ENCODE measurements at places on chromosomes 11 and 22.

DNA sequence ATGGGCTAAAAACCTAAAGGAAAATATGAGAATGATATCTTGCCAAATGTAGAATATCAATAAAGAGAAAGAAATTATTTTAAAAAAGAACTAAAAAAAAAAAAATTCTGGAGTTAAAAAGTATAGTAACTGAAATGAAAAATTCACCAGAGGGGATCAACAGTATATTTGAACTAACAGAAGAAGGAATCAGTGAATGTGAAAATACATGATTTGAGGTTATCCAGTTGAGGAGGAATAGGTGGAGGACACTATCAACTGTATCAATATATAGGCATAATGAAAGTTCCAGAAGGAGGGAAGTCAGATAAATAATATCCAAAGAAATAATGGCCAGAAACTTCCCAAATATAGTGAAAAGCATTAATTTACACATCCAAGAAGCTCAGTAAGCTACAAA lies 16.1 kb upstream of the HORMAD2 start:
- DNase-seq, result no peak
- no peaks in the 10 kb centered on the region for H3K27me3 ChIP-seq
- no peak overlapping the region for H3K27ac ChIP-seq

GRCh38 chr22:17194213-17194612 lies 25.0 kb downstream of the ADA2 start:
- H3K27me3 ChIP-seq, result no peaks in the 10 kb centered on the region
- no peak overlapping the region for H3K4me3 ChIP-seq
- no peak overlapping the region for H3K27ac ChIP-seq
- H3K36me3 ChIP-seq, result no peaks in the 10 kb centered on the region
- peak; percentile 20 for DNase-seq

DNA sequence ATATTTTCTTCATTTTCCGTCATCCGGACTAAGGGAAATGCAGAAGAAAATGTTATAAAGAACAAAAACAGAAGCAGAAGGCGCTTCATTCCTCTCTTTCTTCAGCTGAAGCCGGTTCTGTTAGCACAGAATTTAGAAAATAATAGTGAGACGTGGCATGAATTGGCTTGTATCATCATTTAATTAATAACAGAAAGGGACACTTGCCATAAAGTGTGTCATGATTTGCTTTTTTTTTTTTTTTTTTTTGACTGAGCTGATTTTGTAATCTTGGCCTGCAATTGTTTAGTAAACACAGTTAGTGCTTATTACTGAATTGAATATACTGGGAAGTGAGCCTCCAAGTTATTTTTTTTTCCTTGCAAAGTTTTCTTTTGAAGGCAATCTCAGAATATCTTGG lies at the start of gene MMP27:
Gene MMP27 (minus strand): TSS at position 144 of the 400 bp plus-strand sequence. CDS start 55 bp downstream, at position 89.
- no peaks in the 10 kb centered on the region for H3K36me3 ChIP-seq
- H3K27me3 ChIP-seq, result no peaks in the 10 kb centered on the region
- no peak for DNase-seq
- no peak within 1 kb of the TSS for H3K27ac ChIP-seq

DNA sequence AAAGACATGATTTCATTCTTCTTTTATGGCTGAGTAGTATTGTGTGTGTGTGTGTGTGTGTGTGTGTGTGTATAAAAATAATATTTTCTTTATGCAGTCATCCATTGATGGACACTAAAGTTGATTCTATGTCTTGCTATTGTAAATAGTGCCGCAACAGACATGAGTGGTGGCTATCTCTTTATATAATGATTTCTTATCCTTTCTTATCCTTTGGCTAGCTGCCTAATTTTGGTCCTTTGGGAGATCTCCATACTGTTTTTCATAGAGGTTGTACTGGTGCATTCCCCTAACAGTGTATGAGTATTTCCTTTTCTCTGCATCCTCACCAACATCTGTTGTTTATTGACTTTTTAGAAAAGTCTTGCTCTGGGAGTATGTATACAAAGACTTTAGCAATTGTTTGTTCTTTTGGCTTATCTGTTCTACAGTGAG lies 107.0 kb downstream of the STIM1 start:
- H3K4me1 ChIP-seq, result no peaks in the 10 kb centered on the region
- no peak overlapping the region for H3K4me3 ChIP-seq
- no peaks in the 10 kb centered on the region for H3K27me3 ChIP-seq
- H3K27ac ChIP-seq, result no peak overlapping the region
- DNase-seq, result no peak

DNA sequence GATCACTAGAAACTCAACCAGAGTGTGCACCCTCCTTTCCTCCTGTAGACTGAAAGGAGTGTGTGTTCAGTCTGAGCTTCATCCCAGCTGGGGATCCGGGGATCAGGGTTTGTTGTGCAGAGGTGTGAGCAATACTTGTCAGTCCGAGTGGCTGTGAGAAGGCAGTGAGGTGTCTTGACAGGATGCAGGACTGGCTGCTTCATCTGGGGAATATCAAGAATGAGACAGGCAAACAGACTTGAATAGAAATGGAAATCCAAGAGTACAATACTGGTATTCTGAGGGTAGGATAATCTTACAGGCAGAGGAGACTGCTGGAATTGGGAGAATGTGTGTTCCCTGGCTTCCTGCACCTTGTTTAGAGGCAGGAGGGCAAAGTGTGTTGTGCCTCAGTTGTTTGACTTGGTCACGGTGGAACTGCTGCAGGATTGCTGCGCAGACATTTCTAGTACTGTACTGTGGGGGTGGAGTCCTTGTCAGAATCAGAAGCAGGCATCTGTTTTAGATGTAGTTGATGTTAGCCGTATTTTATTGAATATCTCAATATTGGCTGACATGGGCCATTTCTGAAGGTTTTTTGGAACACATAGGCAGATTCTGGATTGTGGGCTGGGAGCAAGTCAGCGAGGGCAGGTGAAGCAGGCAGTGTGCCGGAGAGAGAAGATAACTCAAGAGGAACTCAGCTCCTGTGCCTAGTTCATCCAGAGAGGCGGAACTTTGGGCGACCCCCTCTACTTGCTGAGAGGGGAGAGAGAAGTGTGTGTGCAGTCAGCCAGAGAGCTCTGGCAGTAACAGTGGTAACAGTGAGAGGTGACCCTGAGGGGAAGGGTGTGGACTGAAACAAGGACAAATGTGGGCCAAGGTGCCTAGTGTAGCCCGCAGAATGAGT lies 27.1 kb upstream of the GRK2 start:
- peaks cover 4% of the 10 kb centered on the region for H3K36me3 ChIP-seq
- peaks cover 7% of the 10 kb centered on the region for H3K4me1 ChIP-seq
- H3K4me3 ChIP-seq, result no peak overlapping the region
- peak; percentile 27 for DNase-seq
- H3K27me3 ChIP-seq, result no peaks in the 10 kb centered on the region
- H3K27ac ChIP-seq, result peak overlapping the region; percentile 64

DNA sequence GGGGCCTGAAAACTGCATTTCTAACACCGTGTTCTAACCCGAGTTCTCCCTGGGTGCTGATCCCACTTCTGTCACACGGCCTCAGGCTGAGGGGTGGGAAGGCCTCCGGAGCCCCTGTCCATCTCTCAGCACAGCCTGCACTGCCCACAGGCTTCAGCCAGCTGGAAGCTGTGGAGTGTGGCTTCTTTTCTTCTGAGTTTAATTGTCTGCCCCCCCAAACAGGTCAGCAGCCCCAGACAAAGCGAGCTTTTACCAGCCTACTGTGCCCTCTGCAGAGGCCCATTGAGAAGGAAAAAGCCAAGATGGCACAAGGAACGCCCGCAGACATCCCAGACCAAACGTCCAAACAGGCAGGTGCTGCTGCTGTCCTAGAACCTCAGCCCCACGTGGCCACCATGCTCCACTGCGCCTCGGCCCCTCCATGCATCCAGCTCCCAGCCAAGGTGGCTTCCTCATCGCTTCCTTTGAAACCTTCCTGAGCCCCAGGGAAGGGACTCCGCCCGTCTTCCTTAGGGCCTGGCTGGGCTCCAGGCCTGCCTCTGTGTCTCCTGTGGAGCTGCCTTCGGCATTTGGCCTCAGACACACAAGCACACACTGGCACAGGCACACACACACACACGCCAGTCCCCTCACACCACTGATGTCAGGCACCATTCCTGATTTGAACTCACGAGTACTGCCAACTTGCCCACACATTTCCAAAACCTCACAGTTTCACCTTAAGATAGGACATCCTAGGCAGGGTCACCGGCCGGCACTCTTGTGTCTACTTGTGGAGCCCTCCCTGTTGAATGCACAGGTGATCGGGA lies 1.7 kb downstream of the MOB2 start:
- H3K36me3 ChIP-seq, result no peaks in the 10 kb centered on the region
- no peaks in the 10 kb centered on the region for H3K27me3 ChIP-seq
- no peak overlapping the region for H3K4me3 ChIP-seq

- no peak overlapping the region for H3K4me3 ChIP-seq
- H3K36me3 ChIP-seq, result no peaks in the 10 kb centered on the region
- peaks cover 22% of the 10 kb centered on the region for H3K4me1 ChIP-seq
- DNase-seq, result peak; percentile 94
- no peaks in the 10 kb centered on the region for H3K27me3 ChIP-seq
Observed at GRCh38 chr11:12862696-12863469, 146.2 kb upstream of the RASSF10 start.

DNA sequence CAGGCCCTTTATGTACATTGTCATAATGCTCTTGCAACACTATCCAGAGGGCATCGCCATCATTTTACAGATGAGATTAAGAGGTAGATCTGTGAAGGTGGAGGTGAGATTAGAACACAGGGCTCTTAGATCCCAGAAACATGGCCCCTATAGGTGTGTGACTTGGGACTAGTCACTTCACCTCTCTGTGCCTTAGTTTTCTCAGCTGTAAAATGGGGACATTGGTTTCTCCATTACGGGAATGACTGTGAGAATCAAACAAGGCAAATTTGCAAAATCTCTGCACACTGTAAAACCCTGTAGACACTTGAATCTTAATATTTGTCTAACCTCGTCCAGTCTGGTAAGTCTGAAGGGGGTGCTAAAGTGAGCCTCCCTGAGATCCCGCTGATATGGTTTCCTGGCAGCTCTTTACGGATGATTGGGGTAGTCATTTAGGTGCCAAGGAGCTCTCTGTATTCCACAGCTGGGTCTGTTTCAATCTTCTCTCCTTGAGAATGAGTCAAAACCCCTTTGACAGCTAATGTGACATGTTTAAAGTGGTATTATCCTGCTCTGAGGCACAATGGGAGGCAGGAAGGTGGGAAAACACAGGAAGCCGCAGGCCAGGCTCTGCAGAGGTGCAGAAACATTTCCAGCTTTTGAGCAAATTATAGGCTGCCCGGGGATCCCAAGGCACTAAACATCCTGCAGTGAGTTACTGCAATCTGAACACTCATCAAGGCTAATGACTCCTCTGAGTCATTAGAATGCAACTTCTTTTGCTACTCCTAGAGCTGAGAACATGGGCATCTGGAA lies 140.8 kb downstream of the CCDC81 start:
- no peak overlapping the region for H3K4me3 ChIP-seq
- peak overlapping the region; percentile 89 for H3K27ac ChIP-seq
- peaks cover 19% of the 10 kb centered on the region for H3K4me1 ChIP-seq
- H3K27me3 ChIP-seq, result no peaks in the 10 kb centered on the region
- DNase-seq, result peak; percentile 93

- no peaks in the 10 kb centered on the region for H3K27me3 ChIP-seq
- H3K4me3 ChIP-seq, result no peak overlapping the region
- H3K27ac ChIP-seq, result no peak overlapping the region
- no peaks in the 10 kb centered on the region for H3K36me3 ChIP-seq
- no peak for DNase-seq
- H3K4me1 ChIP-seq, result peaks cover 4% of the 10 kb centered on the region
Observed at GRCh38 chr22:33842006-33842354, 78.3 kb downstream of the LARGE1 start.

GRCh38 chr11:26032241-26032640 lies 299.7 kb upstream of the ANO3 start:
- H3K4me3 ChIP-seq, result no peak overlapping the region
- no peaks in the 10 kb centered on the region for H3K27me3 ChIP-seq
- DNase-seq, result no peak
- H3K36me3 ChIP-seq, result no peaks in the 10 kb centered on the region
- H3K4me1 ChIP-seq, result no peaks in the 10 kb centered on the region

DNA sequence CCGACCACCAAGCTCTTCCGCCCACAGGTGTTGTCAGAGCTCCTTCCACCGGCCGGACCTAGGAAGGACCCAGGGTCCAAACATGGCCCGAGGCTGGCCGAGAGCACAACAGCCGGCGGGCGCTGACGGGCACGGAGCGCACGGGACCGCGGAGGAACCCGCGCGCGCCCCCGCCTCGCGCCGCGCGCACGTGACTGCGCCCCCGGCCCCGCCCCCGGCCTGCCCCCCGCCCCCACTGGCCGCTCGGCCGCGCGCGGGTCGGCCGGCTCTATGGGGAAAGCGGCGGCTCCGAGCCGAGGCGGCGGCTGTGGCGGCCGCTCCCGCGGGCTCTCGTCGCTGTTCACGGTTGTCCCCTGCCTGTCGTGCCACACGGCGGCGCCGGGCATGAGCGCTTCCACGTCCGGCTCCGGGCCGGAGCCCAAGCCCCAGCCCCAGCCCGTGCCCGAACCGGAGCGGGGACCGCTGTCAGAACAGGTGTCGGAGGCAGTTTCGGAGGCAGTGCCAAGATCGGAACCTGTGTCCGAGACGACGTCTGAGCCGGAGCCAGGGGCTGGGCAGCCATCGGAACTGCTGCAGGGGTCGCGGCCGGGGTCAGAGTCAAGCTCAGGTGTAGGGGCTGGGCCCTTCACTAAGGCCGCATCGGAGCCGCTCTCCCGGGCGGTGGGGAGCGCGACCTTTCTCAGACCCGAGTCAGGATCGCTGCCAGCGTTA lies at the start of gene OSBP2:
Gene OSBP2 (plus strand): TSS at position 235 of the 711 bp plus-strand sequence. CDS start 36 bp downstream, at position 271.
- no peaks in the 10 kb centered on the region for H3K36me3 ChIP-seq
- no peak for DNase-seq

DNA sequence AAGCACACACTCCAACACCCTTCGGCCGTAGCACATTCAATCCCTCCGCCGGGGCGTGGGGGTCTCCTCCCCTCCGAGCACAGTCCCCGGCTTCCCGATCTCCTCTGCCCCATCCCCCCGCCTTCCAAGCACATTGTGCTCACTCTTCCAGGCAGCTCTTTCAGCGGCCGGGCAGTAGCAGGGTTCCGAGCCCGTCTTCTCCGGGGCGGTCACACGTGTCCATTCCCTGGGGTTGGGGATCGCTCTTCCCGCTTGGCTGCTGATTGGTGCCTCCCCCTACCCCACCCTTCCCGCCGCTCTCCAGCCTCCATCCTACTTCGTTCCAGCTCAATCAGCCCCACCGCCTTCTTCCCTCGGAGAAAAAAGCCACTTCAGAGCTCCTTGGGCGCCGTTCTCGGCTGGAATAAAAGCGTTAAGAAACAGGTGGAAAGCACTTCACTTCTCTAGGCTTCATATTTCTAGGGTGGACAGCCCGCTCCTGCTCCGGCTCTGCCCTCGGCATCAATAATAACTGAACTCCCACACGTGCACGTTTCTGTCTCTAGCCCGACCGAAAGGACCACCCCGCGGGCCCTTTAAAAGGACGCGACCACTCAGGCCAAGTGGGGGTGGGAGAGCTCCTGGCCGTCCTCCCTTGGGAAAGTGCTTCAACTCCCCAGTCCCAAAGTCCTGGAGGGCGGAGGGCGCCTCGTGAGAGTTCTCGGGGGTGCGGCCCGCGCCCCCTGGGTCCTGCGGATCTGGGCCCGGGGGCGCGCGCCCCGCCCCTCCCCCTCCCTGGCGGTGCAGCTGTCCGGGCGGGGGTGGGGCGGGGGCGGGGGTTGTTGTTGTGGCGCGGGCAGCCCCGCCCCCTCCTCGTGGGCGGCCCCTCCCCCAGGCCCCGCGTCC lies 464 bp upstream of the CECR2 start:
- peak; percentile 95 for DNase-seq
- H3K27ac ChIP-seq, result peak overlapping the region; percentile 94
- H3K27me3 ChIP-seq, result no peaks in the 10 kb centered on the region
- peak overlapping the region; percentile 30 for H3K4me3 ChIP-seq
- no peaks in the 10 kb centered on the region for H3K36me3 ChIP-seq

GRCh38 chr22:27669798-27670599 lies 131.6 kb downstream of the MN1 start:
- H3K27me3 ChIP-seq, result no peaks in the 10 kb centered on the region
- no peak overlapping the region for H3K4me3 ChIP-seq
- no peak overlapping the region for H3K27ac ChIP-seq

All from mesendoderm (in vitro differentiated cells).